Nucleus accumbens (tissue), 56 donors: ENCODE measurements at places on chromosomes 11 and 22.

GRCh38 chr11:128946648-128947047 is 4.0 kb upstream of the TP53AIP1 start:
- no peak for DNase-seq

GRCh38 chr11:31895926-31896325 is 84.8 kb upstream of the PAX6 start:
- no peak for DNase-seq

DNA sequence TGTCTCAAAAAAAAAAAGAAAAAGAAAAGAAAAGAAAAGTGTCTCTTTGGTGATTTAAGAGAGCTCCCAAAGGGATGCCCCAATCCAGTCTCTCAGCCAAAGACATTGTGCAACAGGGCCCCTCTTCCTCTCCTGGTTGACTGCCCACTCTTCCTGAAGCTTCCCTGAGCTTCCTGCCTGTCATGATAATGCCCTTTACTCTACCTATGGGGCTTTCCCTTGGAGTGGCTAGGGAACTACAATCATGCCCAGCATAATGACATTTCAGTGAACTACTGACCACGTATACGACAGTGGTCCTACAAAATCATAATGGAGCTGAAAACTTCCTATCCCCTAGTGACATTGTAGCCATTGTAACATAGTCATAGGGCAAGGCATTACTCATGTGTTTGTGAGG is 118.0 kb downstream of the RASSF10 start:
- DNase-seq = no peak

DNA sequence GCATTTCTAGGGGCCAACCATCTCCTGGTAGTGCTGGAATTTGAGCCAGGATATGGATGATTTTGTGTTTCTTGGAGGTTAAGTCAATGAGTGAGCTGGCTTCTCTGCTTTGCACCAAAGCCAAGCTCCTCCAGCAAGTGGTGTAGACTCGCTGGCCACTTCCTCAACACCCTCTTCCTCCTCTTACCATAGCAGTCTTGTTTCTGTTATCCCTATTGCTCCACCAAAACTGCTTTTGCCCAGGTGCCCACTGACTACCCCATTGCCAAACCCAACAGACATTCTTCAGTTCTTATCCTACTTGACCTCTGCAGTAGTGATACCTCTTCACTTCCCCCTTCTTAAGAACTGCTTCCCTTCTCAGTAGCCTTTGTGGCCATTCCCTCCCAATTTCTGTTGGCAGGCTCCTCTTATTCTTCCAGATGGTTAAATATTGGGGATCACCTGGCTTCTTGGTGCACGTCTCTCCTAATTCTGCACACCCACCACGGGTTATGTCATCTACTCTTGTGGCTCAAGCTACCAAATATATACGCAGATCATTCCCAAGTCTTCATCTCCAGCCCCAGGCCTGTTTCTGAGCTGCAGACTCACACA is 7.0 kb upstream of the PRG2 start:
- DNase-seq = no peak

GRCh38 chr22:48581796-48582469 is 1245.7 kb downstream of the BRD1 start:
- no peak for DNase-seq

- no peak for DNase-seq
Observed at GRCh38 chr22:31840585-31840984, 86.8 kb downstream of the DEPDC5 start.
